ENCODE measurements at places on chromosomes 5 and 9.
A peak's percentile ranks its signal among the peaks of the same experiment; 100 is the strongest.

DNA sequence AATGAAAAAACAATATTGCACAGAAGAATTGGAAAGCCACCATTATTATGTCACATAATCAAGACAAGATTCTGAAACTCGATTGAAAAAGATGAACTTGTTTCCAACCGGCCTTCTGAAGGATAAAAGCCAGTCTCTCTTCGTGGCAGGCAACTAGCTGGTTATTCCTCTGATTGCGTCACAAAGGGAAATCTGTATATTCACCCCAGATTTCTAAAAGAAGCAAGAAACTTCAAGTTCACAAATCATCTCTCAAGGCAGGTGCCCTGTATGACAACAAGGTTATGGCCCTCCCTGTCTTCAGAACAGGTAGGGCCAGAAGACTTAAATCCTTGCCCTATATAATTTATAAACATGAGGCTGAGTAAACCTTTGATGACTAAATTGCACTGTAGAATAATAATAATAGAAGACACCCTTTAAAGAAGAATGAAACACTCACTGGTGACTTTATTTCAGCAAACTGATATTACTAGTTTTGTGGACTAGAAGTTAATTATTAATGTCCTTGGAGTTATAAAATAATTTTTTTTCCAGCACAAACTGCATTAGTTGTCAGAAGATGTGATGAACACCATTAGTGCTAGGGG is 2.9 kb upstream of the KLF4 start:
- DNase-seq: no peak

DNA sequence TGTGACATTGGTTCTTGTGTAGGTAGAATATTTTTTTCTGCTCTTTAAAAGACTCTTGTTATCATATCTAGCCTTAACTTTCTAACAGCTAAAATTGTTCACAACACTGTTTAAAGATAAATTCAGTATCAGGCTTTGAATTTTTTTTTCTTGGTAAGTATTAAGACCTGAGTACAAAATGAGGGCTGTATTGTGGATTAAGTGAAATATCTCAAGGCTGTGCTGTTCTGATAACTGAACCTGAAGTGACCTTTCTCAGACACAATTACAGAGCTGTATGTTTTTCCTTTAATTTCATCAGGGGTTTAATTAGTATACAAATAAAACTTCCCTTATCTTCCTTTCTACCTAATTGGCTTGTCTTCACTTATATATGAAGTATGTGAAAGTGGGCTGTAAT is 290.5 kb downstream of the CCDC171 start:
- DNase-seq: no peak

DNA sequence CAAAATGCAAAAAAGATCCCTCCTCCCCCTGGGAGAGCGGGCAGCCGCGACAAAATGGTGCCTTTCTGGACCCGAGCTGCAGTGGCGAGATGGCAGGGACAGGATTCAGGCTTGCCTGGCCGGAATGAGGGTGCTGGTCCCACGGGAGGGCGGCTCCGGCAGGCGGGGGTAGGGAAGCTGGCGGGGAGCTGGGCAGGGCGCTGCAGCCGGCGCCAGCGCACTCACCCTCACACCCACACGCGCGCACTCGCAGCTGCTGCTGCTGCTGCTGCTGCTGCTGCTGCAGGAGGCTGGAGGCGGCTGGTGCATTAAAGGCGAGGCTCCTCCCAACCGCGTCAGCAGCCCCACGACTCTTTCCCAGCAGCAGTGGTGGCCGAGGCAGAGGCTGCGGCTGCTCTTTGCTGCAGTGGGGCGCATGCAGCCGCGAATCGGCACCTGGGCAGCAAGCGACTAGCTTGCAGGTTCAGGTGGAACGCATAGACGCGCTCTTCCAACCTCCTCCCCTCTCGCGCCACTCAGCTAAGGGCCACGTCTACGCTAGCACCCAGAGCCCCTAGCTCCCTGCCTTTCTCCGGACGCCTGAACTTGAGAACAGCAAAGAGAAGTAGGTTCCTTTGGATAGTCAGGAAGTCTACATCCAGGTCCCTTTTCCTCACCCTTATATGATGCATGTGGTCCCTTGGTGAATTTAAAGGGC is at the start of gene PPP2R2B:
TSS of gene PPP2R2B (minus strand) at position 282 of the 697 bp plus-strand sequence.
- peak; percentile 83 for DNase-seq

DNA sequence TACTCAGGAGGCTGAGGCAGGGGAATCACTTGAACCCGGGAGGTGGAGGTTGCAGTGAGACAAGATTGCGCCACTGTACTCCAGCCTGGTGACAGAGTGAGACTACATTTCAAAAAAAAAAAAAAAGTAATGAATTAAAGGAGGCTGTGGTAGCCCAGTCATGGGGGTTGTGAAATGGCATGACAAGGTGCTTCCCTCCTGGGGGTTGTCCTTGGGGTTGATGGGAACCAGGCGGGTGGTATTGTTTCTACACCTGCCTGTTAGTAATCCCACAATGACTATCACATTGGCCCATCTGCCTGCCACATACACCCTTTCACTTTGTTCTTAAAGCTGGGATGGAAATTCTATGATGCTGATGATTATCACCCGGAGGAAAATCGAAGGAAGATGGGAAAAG is 5.6 kb downstream of the IDNK start:
- DNase-seq: no peak

- peak; percentile 67 for DNase-seq
These were observed 1.9 kb upstream of the IL13 start for GRCh38 chr5:132655821-132656773.

GRCh38 chr9:21043841-21044240 is 12.4 kb upstream of the HACD4 start:
- DNase-seq: no peak

- DNase-seq: no peak
These were observed 35.5 kb downstream of the OR2Y1 start for GRCh38 chr5:180704362-180704761.

GRCh38 chr5:56246769-56247168 is 13.6 kb upstream of the ANKRD55 start:
- no peak for DNase-seq

- no peak for DNase-seq
These were observed 33.2 kb upstream of the PCDHB1 start for GRCh38 chr5:141017943-141018342.

- no peak for DNase-seq
These were observed 54.7 kb downstream of the BASP1 start for GRCh38 chr5:17272111-17272510.
